ENCODE measurements at places on chromosomes 11 and 22.
A peak's percentile ranks its signal among the peaks of the same experiment; 100 is the strongest.

DNA sequence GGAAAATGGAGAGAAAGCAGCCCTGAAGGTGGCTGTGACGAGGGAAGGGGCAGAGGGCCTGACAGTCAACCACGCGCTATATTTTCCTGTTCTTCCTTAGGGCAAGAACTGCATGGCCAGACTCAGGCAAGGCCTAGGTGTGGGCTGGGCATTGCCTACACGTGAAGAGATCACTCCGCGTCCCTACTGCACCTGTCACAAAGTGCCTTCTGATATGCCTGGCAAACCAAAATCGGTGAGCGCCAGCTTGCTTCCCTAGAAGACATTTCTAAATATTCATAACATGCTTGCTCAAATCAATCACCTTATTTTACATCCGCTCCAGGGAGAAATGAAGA, 6.3 kb downstream of the TMEM121B start:
- no peak for DNase-seq

- DNase-seq, result no peak
Measured at GRCh38 chr22:17380359-17381087, 11.3 kb downstream of the CECR2 start.

DNA sequence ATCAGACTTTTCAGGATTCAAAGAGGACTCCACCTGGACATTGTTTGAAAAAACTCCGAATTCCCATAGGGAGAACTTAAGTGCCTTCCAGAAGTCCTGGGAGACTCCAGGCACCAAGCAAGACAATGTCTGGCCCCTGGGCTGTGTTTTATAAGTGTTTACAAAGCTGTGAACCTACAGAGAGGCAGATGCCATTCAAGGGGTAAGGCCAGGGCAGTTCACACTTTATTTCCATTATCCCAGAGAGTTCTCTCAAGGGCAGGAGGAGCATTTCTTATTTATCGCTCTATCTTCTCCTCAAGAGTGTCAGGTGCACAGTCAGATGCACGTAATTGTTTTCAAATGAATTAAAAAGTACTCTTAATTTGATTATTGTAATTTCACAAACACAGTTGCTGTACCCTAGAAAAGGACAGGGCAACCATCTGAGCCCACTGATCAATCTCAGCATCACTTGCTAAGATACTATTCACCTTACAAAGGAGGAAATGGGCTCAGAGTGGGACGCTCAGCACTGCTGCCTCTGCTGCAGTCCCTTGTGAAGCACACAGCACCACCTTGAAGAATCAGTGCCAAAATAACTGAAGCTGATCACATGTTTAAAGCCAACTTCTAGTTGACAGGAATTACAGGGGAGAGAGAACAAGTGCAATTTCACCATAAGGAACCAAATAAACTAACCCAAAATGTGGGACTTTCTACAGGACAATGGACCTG, 35.0 kb downstream of the RASSF10 start:
- DNase-seq, result no peak

GRCh38 chr11:12413141-12414052, 36.0 kb downstream of the PARVA start:
- DNase-seq, result no peak

GRCh38 chr11:120510406-120511115, 987 bp upstream of the GRIK4 start:
- no peak for DNase-seq

- no peak for DNase-seq
Measured at GRCh38 chr11:118342503-118343161, at the start of gene CD3D. TSS of gene CD3D (minus strand) at chr11:118342705. CDS start at chr11:118342607, 98 bp downstream.

DNA sequence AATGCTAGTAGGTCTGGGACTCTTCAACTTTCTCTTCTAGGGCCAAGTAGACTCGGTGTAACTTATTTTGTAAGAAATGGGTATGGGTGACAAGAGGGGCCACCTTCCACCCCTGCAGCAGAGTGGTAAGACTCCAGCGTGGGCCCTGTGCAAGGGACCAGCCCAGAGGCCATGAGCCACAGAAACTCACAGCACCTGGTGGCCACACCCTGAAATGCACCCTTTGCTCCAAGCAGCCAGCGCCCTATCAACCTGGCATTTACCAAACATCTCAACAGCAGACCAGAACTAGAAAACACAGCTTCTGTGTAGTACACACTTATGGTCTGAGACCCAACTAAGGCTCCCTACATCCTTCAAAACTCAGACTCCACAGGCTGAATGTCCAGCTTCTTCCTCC, 5.7 kb downstream of the CDCA5 start:
- peak; percentile 66 for DNase-seq

- no peak for DNase-seq
Measured at GRCh38 chr22:50305923-50306566, 1.4 kb downstream of the PLXNB2 start.

DNA sequence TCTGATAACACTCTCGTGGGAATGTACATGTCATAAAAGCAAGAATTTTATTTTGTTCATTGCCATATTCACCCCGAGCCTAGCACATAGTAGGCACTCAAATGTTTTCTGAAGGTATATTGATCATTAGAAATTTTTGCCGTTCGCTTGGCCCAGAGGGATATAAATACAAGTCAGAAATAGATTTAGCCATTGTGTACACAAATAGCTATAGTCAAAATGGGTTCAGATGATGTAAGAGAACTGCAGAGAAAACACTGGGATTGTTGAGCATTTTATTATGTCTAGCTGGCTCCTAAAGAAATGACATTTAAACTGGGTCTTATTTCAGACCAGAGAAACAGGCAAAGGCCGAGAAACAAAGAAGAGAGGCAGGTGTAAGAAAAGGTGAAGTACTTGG, 49.3 kb downstream of the MCAM start:
- DNase-seq, result no peak

DNA sequence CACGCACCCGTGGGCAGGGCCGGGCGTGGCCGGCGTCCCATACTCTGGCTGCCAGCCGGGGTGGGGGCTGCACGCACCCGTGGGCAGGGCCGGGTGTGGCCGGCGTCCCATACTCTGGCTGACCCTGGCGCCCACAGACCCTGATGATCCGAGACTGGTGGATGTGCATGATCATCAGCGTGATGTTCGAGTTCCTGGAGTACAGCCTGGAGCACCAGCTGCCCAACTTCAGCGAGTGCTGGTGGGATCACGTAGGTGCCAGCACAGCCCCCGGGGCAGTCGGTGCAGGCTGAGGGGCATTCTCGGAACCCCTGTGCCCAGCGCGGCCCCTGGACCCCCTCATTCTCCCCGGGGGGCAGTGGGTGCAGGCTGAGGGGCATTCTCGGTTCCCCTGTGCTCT, 19.0 kb downstream of the RNH1 start:
- DNase-seq, result no peak

DNA sequence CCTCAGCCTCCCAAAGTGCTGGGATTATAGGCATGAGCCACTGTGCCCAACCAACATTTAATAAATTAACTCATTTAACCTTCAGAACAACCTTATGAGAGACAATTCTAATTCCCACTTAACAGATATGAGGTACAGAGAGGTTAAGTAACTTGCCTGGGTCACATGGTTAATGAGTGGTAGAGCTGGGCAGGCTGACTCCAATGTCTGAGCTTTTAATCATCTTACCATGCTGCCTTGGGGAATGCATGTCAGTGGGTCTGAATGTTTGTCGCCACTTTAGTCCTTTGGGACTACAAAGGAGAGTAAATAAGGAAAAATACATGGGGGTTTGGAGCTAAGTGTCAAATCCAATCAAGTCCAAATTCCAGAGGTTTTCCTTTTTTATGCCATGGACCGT, 11.2 kb upstream of the PIK3C2A start:
- DNase-seq, result no peak

DNA sequence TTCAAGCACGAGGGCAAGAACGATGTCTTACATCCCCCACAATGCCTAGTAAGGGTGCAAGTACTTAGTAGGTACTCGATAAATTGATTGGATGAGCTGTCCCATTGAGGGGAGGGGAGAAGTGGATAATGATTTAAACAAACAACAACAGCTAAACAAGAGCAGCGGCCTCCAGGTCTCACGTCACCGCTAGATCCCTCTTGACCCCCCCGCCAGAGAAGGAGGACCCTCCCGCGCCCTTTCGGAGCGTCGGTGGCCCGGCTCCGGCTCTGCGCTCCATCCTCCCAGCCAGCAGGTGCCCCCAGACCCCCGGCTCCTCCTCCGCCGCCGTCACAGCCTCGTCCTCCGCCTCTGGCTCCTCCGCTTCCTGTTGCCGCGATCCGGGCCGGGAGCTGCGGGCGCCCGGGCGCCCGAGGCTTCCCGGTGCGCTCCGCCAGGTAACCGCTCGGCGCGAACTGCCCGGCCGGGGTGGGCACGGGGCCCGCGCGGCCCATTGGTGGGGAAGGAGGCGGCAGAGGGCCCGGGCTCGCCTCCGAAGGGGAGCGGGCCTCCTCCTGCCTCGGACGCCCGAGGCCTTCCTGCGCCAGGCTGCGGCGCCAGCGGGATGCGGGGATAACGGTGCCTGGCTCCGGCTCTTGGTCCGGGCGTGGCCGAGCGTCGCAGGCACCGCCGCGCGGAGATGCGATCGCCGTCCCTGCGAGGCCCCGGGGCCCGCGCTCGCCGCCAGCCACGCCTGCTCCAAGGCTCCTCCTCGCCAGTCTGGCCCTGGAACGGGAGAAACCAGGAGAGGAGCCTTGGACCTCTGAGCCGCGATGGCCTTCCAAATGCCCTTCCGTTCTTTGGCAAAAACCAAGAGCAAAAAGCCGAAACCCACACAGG, at the start of gene TLCD5:
Gene TLCD5, plus strand, starts transcription at position 368 of the 879 bp plus-strand sequence. CDS start 2,143 bp downstream, outside the sequence.
- DNase-seq, result no peak

- peak; percentile 71 for DNase-seq
Measured at GRCh38 chr22:37454857-37455686, 27.8 kb upstream of the ELFN2 start.

GRCh38 chr11:22780952-22781593, 48.5 kb downstream of the SVIP start:
- DNase-seq, result no peak

DNA sequence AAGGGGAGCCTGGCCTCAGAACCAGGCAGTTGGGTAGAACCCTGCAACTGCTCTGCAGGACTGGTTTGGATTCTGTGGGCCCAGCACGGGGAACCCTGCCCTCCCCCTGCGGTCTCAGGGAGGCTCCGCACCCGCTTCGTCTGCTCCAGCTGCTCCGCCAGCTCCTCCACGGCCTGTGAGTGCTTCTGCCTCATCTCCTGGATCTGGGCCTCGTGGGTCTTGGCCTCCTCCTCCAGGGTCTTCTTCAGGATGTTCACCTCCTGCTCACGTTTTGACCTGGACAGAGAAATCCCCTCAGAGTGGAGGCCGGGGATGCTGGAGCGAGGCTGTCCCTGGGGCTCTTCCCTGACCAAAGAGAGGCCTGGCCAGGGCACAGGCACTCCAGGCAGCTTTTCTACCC, 41.9 kb downstream of the APOL1 start:
- no peak for DNase-seq

DNA sequence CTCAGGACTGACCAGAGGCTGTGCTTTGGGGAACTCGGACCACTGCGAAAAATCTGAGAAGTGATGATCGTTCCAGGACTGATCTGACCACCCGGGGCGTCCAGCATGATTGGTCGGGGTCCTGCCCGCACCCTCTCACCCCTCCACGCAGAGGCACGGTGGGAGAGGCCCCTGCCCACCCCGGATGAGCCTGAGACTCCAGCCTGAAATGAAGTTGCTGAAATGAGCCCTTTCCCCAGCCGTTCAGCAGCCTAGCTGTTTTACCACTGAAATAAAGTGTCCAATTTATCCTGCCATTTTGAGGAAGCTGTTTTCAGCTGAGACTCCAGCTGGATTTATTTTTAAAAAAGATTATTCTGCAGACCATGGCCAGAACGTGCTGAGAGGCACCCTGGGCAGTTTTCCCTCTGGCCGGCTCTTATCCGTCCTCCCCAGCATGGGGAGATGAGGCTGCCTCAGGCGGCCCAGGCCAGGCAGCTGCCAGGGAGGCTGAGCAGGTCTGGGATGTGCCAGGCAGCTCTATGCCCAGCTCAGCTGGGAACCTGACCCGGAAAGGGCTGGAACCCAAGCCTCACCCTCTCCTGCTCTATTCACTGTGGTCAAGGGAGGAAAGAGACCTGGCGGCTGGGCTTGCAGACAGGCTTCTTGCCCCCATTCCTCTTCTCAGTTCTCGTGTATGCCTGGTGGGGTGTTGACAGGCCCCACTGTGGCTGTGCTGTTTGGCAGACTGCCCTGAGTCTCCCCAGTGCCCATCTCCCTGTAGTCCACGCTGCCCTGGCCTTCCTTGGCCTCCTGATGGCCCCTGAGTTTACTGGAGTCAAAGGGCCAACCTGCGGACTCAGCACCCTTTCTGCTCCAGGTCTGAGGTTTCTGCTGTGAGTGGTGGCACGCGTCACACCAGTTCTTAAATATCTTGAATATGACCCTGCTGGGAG, 161.0 kb upstream of the B3GAT1 start:
- no peak for DNase-seq

GRCh38 chr22:36334821-36335603, 52.8 kb downstream of the MYH9 start:
- no peak for DNase-seq

DNA sequence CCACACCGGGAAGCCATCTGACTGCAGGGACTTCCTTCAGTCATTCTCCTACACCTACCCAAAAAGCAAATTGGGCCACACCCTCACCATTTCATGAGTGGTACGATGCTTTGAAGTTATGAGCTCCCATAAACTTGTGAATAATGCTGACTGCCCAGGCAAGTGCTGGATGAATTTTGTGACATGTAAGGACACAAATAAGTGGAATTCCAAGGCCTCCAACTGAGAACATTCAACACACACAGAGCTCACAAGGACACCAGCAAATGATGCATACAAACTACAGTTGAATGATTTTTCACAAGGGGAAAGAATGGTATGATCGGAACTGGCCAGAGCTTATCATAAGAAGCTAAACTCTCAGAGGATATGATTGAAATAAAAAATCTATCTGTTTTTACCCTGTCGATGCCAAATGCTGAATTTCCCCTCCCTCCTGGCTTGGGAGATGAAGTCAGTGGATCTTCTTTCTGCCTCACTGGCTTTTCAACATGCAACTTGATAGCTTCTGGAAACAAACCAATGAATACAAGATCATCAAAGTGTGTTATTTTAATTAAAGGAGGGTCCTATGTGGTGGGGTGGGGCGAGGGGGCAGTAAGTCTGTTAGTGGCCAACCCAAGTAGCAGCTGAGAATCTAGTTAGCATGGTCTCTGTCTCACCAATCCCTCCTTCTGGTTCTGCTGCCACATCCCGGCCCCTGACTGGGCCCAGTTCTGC, 123.8 kb downstream of the WT1 start:
- no peak for DNase-seq

GRCh38 chr11:1702506-1702905, 5.5 kb downstream of the KRTAP5-6 start:
- no peak for DNase-seq

DNA sequence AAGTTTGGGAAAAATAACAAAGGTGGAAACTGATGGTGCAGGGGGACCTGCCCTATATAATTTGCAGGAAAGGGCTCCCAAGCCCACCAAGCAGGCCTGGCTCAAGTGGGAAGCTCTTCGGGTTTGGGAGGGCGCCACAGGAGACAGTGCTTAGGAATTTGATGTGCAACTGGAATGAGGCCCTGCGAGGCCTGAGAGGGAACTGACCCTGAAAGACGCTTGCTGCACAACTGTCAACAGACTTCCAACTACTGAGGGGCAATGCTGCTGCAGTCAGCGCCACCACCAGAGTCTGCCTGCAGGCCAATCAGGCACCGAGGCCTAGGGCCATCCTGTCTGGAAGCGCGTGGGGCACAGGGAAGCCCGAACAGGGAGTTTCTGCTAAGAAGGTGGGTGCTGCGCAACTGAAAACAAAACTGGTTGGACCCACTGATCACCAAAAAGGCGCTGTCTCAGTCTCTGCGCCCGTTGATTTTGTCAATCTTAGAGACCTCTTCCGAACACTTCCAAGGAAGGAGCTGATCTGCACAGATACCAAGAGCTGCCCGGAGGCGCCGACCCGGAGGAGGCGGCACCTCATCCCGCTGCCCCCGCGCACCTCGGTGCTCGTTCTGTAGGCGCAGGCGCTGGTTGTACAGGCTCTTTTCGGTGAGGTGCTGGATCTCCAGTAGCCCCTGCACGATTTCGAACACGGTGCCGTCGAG, 667 bp downstream of the DGCR6L start:
- peak; percentile 53 for DNase-seq

Data from HuH-7 (cell line).